Stimulated activated CD8-positive, alpha-beta memory T cell treated with anti-CD3 and anti-CD28 coated beads, Interleukin-4, amount 100 ng/mL, for 4 hours (primary cell): ENCODE measurements at places on chromosomes 13 and 19.

DNA sequence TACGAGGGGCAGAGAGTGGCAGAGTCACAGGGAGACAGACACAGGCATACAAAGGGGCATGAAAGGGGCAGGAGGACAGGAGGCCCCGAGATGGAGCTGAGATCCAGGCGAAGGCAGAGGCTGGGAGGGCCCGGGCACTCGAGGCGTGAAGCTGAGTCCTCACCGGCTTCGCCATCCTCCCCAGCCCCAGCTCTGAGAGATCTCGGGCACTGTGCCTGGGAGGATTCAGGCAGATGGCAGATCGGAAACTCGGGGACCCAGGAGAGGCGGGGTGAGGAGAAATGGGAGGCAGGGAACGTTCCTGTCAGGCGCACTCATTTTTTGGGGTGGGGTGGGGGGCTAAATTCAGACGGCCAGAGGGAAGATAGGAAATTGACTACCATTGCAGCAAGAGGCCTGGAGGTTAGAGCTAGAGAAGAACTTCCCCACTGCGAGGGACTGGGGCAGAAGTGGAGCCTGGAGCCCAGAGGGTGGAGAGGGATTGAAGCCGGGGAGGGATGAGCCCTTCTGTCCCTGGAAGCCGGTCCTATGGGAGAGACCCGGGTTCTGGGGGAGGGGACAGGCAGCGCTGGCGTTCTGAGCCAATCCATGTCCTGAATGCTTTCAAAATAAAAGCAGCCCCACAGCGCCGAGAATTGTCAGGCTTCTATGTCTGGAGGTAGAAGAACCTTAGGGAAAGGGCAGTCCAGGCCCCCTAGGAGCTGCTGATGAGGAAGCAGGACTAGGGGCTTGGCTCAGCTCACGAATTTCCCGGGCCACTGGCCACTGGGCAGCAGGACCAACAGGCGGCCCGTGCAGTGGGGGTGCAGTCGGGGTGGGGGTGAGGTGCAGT lies 12.6 kb downstream of the LRRC4B start:
- no peak for DNase-seq

DNA sequence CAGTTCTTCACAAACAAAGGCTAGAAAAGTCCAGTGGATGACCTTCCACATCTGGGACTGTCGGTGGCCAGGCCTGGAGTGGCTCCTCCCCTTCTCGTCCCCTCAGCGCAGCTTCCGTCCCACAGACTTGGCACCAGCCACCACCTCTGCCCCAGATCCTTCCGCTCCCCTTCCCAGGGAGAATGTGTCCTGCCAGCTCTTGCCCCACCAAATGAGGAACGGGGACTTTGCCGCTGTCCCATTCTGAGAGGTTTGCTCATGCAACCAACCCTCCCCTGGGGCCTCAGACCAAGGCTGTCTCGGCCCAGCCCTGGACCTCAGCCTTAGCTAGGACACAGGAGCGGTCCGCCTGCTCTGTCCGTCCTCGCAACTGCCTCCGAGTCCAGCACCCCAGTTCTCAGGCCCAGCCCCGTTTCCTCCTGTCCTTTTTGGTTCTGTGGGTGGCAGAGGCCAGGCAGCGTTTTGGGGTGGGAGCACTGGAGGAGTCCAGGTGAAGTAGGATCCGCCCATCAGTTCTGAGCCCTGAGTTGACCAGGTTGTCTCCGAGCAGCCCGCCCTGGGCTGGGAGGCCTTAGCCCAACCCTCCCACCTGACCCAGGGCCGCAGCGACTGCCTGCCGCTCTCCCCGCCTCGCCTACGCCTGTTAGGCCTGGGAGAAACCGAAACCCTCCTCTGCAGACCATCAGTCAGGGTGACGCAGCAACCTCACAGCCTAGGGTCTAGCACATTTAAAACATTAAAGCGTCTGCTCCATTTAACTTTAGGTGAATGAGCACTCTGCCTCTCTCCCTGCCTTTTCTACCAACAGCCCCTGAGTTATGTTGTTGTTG lies 284.3 kb downstream of the FOXO1 start:
- no peak for DNase-seq

GRCh38 chr13:97205465-97205864 lies 16.7 kb upstream of the MBNL2 start:
- DNase-seq: no peak

DNA sequence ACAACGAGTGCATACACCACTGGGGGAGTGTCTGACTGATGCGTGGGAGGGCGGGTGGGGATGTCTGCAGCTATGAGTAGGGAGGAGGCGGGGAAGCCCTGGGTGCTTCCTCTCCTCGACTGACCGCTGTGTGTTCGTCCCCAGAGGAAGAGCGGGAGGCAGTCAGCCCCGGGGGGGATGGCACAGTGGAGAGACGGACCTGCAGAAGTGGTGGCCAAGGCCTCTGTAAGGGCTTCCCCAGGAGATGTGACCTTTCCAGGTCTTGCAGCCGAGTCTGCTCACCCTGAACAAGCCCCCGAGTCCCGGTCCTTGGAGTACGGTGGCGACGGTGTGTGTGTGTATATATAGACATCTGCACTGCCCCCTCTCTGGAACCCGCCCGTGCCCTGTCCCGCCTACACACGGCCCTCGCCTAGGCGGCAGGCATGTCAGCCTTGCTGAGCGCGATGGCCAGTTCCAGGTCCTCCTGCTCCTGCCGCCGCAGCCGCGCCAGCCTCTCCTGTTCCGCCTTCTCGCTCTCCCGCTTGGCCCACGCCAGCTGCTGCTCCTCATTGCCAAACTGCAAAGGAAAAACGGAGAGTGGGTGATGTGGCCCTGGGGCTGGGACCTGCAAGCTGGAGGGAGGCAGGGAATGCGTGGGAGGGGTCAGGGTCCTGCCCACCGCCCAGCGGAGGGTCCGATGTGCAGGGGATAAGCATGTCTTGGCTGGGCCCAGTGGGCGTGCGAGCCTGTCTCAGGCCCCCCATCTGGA lies 30.8 kb downstream of the KLF2 start:
- no peak for DNase-seq

DNA sequence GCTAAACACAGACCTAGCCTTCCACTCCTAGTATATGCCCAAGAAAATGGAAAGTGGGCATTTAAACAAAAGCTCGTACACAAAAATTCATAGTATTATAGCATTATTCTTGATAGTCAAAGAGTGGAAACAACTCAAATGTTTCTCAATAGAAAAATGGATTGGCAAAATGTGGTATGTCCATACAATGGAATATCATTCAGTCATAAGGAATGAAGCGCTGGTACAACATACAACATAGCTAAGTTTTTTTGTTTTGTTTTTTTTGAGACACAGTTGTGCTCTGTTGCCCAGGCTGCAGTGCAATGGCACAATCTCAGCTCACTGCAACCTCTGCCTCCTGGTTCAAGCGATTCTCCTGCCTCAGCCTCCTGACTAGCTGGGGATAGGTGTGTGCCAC lies 11.9 kb downstream of the ZNF558 start:
- DNase-seq: no peak

DNA sequence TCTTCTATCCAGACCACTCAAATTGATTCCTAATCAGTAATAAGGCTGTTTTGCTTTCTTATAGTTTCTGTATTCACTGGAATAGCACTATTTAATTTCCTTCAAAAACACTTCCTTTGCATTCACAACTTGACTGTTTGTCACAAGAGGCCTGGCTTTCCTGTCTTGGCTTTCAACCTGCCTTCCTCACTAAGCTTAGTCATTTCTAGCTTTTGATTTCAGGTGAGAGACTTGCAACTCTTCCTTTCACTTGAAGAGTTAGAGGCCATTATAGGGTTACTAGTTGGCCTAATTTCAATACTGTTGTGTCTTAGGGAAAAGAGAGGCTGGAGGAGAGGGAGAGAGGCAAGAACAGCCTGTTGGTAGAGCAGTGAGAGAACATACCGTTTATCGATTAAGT lies 47.0 kb downstream of the SACS start:
- DNase-seq: no peak

GRCh38 chr19:10517760-10518443 lies 655 bp upstream of the S1PR5 start:
- no peak for DNase-seq

GRCh38 chr13:20953245-20953931 lies 50.8 kb upstream of the XPO4 start:
- DNase-seq: no peak

DNA sequence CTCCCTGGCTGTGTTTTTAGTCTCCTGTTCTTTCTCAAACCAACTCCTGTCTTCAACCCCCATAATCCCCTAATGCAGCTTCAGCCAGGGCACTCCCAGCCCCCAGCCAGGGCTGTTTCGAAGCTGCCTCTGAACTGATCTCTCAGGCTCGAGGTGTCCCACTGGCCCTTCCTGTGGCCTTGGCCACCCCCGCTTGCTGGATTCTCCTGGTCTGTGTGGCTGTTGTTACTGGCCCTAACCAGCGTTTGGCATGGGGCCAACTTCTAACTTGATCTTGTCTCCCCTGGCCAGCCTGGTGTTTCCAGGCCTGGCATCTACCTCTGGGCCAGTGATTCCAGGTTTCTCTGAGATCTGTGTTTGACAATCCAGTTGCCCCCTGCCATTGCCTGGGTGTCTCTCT lies 11.0 kb downstream of the XAB2 start:
- no peak for DNase-seq

- no peak for DNase-seq
These were observed 5.2 kb downstream of the TLE6 start for GRCh38 chr19:2982561-2982960.

DNA sequence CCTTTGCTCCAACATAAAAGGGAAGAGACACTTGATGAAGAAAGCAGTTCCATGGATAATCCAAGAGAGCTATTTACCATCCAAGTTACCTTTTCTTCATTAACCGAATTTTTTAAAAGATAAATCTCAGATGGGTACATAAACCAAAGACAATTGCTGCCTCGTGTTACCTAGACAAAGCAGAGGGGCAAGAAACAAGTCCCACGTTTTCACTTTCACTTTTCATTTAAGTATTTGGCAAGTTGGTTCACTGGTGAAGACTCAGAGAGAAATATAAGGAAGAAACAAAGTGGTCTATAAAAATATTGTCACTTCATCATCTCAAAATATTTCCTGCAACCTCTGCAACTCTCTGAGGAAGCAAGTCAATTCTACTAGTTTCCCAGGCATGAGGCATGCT lies 446.1 kb downstream of the FGF14 start:
- no peak for DNase-seq

- DNase-seq: no peak
These were observed 6.5 kb downstream of the ZNF566 start for GRCh38 chr19:36482876-36483275.

GRCh38 chr13:77391475-77391874 lies 64.6 kb upstream of the MYCBP2 start:
- no peak for DNase-seq

GRCh38 chr13:112246731-112247470 lies 129.3 kb upstream of the SPACA7 start:
- DNase-seq: no peak

DNA sequence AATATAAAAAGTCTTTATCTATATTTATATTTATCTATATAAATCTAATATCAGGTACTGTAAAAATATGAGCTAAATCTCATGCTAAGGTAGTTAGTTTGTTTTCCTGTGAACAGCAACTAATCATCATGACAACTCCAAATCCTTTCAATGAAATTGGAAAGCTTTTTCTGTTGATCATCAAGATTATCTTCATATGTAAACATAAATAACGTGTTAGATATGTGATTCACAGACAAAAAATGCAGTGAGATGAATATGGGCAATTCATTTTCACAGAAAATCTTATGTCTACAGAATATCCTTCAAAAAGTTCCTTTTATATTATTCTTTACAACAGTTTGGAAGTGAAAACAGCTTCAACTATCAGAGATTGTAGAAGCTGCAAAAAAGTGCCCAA lies 41.7 kb upstream of the EEF1AKMT1 start:
- DNase-seq: no peak

GRCh38 chr13:114143806-114144605 lies 11.6 kb upstream of the RASA3 start:
- DNase-seq: no peak

DNA sequence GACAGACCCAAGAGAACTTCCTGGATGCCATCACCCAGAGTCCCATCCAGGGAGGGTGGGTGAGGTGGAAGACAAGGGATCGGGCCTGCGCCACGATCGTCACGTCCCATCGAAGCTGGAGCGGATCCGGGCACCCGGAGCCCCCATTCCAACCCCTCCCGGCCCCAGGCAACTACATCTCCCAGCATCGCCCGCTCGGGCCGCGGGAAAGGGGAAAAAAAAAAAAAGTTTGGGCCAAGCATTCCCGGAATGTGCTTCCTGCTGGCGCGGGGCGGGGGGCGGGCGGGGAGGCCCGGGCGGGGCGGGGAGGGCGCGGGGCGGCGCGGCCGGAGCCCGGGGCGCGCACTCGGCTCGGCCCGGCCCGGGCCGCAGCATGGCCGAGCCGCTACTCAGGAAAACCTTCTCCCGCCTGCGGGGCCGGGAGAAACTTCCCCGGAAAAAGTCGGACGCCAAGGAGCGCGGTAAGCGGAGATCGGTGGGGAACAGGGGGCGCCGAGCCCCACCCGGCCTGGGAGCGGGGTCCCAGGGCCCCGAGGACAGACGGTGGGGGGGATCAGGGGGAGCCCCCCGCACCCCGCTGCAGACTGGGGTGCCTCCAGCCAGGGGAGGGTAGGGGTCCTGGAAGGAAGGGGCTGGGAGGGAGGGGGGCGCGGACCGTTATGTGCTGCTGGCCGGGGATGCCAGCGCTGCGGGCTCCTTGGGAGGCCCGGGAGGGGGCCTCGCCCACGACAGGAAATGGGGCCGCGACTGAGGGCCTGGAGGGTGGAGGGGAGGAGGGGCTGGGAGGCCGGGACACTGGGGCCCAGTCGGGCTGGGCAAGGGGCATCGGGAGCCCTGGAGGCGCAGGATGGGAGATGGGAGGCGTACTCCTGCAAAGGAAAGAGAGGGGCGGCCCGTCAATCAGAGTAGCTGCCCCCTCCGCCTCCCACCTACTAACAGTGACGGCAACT lies at the start of gene SYDE1:
TSS of gene SYDE1 (plus strand) at position 341 of the 950 bp plus-strand sequence. CDS start at position 374, 33 bp downstream.
- no peak for DNase-seq

DNA sequence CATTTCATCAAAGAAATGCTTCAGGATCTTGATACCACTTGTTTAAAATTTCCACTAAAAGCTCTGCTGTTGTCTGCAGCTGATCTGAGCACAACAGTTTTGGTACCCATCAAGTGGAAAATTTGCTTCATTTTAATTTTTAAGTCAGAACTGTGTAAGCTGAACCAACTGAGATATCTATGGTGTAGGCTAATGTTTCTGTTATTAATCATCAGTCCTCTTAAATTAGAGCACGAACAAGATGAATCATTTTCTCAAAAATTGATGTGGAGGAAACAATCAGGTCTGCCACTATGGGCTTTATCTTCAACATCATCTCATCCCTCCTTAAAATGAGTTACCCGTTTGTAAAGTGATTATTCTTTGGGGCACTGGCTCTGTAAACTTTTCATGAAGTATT lies 221.5 kb upstream of the NBEA start:
- no peak for DNase-seq
